ENCODE measurements at places on chromosomes 7 and 10.

- no peak for DNase-seq
These were observed 39.4 kb downstream of the PTN start for GRCh38 chr7:137304165-137304564.

DNA sequence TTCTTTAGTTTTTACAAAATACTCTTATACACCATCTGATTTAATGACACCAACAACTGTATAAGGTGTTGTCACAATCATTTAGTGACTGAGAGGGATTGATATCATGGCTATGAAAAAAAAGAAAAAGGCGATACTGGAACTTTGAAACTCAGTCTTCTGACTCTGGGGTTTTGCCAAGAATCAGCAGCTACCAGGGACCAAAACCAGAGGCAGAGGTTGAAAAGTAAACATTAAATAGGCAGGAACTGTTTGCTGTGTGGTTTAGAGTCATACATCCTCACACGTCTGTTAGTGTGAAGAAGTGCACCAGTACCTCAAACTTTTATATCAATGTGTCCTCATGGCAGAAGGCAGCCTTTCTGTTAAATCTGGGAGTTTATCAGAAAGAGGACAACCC lies 19.9 kb upstream of the GGCT start:
- DNase-seq = no peak

DNA sequence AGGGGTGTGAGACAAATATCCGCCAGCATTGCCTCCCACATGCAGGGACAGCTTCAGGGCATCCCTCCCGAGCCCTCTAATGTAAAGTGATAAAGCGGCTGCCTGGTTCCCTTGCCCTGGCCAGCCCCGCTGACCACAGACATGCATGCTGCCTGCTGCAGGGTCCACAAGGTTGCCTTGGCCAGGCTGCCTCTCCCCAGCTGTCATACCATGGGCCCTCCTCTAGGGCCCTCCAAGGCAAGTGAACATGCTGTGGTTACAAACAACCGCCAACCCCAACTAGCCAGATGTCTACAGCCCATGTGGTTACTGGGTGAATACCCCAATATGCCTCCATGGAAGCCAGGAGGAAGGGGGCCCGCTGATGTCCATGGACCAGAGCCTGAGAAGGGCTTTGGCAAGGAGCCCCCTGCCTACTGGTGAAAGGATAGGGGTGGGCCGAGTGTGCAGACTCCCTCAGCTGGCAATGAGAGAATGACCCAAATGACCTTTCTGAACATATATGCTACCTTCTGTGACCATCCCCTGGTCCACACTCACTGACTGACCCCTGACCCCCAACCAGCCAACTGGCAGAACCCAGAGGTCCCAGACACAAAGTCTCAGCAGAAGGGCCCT lies 37.4 kb downstream of the GRID1 start:
- DNase-seq = no peak

GRCh38 chr7:66535414-66536329 lies 93.0 kb upstream of the KCTD7 start:
- no peak for DNase-seq

DNA sequence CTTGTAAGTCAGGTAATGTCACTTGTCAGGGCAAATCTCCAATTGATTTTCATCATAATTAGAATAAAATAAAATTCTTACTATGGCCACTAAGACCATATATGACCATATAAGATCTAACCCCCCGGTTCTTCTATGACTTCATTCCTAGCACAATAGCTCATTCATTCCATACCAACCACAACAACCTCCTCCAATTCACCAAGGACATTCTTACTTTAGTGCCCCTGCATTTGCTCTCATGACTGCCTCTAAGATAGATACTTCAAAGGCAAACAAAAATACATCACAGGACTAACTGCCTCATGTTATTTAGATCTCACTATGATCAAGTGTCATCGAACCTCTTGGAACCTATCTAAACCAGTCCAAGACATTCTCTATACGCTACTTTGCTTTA lies 90.8 kb downstream of the SNX13 start:
- DNase-seq = no peak

- DNase-seq = no peak
These were observed 82.4 kb upstream of the ITGB1 start for GRCh38 chr10:33040436-33040835.
